ENCODE measurements at places on chromosomes 12 and 14.

DNA sequence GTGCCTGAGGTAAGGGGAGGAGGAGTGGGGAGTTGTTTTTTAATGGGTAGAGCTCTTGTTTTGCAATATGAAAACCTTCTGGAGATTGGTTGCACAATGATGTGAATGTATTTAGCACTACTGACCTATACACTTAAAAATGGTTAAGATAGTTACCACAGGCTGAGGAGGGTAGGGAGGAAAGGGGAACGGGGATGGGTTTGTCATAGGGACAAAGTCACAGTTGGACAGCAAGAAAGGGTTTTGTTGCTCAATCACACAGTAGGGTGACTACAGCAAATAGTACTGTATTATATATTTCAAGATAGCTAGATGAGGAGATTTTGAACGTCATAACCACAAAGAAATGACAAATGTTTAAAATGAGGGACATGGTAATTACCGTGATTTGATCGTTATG, 1562.4 kb downstream of the AACS start:
- DNase-seq: no peak

DNA sequence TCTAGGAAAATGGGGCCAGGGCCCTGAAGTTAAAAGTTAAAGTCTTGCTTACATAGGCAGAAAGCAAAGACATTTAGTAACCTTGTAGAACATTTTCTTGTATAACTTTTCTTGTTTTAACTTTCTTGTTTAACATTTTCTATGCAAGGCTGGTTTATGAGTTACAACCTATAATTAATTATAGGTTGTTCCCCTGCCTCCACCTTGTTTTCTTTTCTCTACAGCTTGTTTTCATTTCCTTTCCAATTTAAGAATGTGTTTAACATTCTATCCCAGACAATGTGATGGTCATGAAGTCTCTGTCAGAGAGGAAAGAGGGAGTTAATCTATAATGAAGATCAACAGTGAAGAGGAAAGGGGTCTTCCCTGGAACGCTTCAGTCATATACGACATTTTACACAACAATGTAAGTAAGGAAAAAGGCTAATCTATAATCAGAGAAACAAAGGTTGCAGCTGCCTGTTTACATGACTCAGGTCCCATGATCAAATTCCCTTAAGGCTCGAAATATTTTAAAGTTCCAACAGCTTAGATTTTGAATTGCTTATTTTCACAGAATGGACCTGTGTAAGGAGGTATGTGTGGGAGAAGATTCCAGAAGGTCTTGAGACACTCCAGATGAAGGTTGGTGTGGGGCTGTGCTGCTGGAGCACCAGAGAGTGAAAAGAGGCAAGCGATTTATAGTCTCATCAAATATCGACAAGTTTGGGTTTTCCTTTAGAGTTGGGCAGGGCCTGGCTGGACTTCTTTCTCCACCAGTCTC, 34.2 kb upstream of the TCL1B start:
- DNase-seq: no peak

DNA sequence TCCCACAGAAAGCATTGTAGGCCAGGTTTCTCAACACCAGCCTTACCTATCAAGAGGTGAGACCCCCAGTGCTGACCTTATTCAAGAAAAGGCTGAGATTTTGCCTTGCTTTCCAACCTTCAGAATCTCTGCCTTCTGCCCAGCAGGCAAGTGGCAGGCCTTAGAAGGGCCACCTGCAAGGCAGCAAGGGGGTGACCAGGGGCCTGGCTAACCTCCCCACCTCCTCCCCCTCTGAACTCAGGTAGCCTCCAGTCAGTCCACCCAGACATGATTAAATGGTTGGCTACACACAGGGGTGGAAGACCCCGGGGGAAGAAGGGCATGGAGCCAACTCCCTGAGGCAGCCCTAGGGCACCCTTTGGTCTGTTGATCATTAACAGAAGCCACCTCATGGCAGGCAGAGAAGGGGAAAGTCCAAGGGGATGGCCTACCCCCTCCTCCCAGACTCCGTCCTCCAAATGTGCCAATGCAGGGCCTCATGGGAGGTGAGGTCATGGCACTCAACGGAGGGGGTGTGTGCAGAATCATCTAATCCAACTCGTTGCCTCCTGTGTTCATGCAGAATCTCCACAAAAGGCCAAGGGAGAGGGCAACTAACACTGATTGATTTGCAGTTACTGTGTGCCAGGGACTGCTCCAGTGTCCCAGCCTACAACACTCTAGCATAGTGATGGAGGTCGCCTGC, 8.5 kb downstream of the ZFP36L1 start:
- DNase-seq: no peak

DNA sequence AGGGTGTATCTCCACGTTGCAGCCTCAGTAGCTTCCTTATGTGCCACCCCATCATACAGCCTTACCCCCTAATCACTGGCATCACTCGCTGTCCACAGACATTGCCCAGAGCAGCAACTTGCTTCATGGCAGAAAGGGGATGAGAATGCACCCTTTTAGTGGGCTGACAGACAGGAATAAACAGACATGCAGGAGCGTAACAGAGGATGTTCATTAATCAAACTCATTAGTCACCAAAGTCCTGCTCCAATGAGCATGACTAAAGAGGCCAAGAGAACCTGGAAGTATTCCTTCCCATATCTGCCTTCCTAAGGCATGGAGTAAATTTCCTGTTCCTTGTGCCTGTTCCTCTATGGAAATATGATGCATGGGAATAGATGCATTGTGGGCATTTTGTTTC, 197.0 kb downstream of the PHLDA1 start:
- DNase-seq: no peak

GRCh38 chr12:92949466-92949865, 20.4 kb upstream of the EEA1 start:
- DNase-seq: no peak

GRCh38 chr14:34024768-34025144, 73.9 kb upstream of the EGLN3 start:
- DNase-seq: no peak

DNA sequence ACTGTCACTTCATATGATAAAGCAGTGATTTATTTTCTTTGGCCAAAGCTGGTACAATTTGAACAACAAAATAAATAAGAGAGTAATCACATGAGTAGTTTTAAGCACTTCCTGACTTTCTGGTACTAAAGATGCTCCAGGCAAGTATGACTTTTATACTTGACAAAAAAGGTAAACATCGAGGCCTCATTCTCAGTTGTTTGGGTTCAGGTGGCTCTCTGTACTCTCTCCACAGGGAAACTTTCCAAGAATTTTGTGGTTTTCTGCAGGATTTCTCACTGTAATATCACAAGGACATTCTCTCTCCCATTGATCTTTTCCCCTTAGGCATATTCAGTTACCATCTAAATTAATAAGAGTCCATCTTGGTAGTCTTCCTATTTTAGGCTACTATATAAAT, 26.6 kb upstream of the KCNC2 start:
- no peak for DNase-seq

DNA sequence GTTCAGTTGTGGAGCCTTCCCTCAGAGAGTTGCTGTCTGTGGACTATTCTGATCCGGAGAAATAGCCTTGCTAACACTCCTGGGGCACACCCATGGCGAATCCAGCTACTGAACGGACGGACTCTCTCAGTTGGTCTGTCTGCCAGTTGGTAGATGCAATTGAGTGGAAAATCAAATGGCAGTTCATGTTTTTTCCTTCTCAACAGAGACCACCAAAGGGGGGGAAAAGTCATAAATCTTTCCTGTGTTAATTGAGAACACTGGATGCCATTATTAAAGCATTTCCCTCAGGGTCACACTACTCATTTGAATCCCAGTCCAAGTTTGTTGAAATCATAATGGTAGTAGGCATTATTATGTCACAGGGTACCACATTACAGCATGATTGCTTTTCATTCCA, 354.3 kb upstream of the FAR2 start:
- DNase-seq: no peak

DNA sequence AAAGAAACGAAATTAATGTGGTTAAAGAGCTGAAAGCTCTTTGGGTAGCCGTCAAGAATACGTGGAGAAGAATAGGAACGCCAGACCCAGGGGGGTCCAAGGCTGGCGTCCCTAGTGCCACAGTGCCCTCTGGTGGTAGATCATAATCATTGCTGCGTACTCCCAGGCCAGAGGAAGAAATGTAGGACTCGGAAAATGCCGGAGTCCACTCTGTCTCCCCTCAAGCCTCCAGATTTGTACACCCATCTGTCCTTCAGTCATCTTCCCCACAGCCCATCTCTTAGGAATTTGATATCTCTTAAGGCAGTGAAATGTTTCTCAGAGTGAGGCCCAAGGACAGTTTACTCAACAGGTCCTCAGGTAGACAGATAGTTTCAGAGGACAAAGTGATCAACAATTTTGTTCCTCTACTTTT, 25.4 kb upstream of the PLEKHG6 start:
- peak; percentile 19 for DNase-seq

DNA sequence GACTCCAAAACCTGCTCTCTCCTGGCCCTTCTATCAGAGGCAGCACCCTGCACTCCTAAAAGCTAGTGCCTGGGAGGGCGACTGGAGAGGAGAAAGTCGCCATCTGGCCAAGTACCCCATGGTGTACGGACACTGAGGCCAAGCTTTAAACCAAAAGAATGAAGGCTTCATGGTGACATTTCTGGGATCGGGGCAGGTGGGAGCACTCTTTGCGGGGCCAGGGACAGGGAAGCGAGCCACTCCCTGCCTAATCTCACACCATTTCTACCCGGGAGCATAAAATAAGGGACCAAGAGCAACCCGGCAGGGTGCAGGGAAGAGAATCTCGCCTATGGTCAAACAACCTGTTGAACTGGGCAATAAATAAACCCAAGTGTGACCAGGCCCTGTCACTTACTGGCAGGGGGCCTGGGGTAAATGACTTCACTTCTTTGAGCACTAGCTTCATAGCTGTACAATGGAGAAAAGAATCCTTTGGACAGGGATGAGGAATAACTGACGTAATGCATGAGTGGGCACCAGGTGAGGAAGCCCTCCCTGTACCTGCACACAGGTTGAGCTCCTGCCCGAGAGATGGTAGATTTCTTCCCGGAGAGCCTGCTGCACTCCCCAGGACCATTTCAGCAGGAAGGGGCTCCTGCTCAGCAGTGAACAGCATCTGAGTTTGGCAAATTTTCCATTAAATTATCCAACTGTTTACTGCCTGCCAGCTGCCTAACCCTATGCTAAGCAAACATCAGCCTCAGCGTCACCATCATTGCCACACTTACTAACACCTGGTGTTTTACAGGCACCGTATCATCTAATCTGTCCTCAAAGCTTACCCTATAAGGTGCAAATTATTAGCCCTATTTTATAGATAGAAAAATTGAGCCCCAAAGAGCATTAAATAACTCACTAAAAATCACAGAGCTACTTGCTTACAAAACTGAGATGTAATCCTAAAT, 2.0 kb downstream of the SERPINA1 start:
- DNase-seq: no peak

- no peak for DNase-seq
These were observed 29.1 kb downstream of the CDC42BPB start for GRCh38 chr14:103028161-103028767.

GRCh38 chr12:117439531-117440001, 78.1 kb upstream of the NOS1 start:
- DNase-seq: no peak

DNA sequence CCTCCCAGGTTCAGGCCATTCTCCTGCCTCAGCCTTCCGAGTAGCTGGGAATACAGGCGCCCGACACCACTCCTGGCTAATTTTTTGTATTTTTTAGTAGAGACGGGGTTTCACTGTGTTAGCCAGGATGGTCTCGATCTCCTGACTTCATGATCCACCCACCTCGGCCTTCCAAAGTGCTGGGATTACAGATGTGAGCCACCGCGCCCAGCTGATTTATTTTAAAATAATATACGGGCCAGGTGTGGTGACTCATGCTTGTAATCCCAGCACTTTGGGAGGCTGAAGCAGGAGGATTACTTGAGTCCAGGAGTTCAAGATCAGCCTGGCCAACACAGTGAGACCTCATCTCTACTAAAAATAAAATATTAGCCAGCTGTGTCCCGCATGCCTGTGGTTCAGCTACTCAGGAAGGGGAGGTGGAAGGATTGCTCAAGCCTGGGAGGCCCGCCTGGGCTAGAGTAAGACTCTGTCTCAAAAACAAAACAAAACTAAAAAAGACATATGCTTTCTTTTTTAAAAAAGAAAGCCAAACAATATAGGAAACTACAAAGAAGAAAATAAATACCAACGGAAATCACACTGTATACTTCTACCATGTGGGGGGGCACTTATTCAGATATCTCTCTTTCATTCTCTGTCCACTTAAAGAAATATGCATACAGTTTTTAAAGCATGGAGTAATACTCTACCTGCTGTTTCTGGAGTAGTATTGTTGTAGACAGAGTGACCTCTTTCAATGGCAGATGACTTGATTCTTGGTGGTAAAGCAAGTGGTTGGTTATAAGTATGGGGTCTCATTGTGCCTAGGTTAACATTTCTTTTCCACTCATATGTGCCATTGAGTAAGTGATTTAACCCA, 930 bp upstream of the MIA2 start:
- no peak for DNase-seq

- no peak for DNase-seq
These were observed 25.1 kb downstream of the ANAPC5 start for GRCh38 chr12:121326996-121327674.

DNA sequence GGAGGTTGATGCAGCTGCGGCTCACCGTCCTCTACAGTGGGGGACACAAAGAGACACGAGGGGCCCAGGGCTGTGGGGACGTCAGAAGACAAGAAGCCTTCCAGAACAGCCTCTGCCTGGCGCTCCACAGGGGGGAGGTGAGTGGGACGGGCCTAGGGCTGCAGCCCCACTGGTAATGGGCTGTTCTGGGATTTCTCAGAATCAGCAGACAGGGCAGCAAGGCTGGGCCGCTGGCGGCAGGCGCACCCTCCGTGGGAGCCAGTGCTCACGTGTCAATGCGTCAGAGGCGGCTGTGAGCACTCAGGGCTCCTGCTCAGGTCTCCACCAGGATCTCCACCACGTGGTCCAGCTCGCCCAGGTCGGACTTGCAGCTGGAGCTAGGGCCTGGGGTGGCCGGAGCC, 10.0 kb downstream of the CDCA4 start:
- no peak for DNase-seq

DNA sequence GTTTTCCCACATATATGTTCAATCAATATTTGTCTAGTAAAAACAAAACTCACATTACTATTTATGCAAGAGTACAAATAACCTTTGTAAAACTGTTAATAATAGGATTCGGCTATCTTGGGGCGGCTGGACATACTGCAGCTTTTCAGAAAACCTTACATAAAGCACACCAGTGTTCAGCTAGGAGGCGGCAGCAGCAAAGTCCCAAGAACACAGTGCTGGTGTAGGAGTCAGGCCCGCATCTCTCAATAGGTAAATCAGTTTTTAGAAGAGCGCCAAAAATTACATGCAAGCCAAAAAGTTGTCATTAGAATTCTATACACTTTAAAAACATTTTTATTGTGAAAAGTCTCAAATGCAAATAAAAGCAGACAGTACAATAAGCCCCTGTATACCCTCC, 37.5 kb downstream of the CCDC88C start:
- DNase-seq: no peak

GRCh38 chr12:28622406-28622805, 432.1 kb downstream of the CCDC91 start:
- no peak for DNase-seq

- DNase-seq: no peak
These were observed 49.7 kb upstream of the OVCH1 start for GRCh38 chr12:29547151-29547632.

- no peak for DNase-seq
These were observed 97.8 kb downstream of the BCL11B start for GRCh38 chr14:99174081-99174769.
